ENCODE measurements at places on chromosomes 4 and X.

- DNase-seq = no peak
These were observed 213.5 kb downstream of the CBR4 start for GRCh38 chr4:168796362-168797106.

GRCh38 chr4:77215107-77215506 lies 58.1 kb downstream of the CCNG2 start:
- no peak for DNase-seq

DNA sequence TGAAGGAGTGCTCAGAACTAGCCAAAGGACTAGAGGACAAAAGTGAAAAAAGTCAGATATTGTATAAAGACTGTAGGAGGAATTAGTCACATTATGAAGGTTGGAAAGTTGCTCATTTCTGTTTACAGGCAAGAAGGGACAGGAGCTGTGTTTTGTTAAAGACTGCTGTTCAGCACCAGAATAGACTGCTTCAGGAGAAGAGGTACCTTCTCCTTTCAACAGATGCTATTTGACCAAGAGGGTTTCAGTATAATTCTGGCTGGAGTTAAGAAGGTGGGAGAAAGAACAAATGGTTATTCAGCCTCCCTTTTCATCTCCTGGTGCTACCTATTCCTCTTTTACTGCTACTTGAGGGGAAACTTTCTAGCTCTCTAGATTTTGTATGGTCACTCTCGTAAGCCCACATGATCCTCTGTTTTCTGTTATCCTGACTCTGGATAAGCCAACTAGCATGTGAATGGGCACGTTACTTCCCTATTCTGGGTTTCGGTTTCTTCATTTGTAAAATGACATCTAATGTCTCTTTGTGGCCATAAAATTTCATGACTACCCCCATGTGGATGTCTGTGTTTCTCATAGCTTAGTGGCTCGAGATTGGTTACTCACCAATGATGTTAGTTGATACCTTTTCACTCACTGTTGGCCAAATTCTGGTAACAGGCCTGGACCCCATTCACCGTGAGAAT lies 68.9 kb downstream of the SH2D1A start:
- no peak for DNase-seq

GRCh38 chr4:88060431-88060830 lies 53.0 kb downstream of the PKD2 start:
- no peak for DNase-seq

- DNase-seq = no peak
These were observed 72.2 kb upstream of the STOX2 start for GRCh38 chr4:183832776-183833450.

All from germinal center (tissue), 1 donor.